Stimulated activated CD4-positive, alpha-beta T cell treated with anti-CD3 and anti-CD28 coated beads, Interleukin-12 subunit alpha, Interleukin-12 subunit beta, amount 100 ng/mL, for 48 hours (primary cell): ENCODE measurements at places on chromosomes 2 and 18.

- DNase-seq: no peak
These were observed at the start of gene MBP for GRCh38 chr18:77132369-77133050. Gene MBP, minus strand, starts transcription at chr18:77132783. Its CDS starts 27,522 bp downstream, at chr18:77105261.

DNA sequence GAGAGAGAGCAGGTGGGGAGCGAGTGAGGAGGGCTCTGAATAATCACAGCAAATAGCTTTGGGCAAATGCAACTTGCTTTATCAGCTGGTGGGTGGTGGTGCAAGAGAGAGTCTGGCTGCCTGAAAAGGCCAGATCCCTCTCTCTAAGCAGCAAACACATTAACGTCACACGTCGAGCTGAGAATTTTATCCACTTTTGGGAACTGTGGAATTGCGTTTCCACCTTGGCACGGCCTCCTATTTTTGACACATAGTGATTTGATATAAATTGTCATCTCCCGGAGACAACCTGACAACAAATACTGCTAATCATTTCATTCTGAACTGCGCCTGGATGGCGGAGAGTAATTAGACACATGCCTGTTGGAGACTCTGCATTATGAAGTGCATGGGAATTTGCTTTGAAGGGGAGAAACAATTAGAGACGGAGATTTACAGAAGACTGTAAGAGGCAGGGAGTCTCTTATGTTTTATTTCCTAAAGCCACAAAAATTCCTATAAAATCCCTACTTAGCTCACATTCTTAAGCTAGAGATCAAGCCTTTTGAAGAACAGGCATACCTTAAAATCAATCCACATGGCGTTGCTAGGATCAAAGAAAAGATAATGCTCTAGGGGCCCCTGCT, 634.1 kb downstream of the TDRD15 start:
- no peak for DNase-seq

DNA sequence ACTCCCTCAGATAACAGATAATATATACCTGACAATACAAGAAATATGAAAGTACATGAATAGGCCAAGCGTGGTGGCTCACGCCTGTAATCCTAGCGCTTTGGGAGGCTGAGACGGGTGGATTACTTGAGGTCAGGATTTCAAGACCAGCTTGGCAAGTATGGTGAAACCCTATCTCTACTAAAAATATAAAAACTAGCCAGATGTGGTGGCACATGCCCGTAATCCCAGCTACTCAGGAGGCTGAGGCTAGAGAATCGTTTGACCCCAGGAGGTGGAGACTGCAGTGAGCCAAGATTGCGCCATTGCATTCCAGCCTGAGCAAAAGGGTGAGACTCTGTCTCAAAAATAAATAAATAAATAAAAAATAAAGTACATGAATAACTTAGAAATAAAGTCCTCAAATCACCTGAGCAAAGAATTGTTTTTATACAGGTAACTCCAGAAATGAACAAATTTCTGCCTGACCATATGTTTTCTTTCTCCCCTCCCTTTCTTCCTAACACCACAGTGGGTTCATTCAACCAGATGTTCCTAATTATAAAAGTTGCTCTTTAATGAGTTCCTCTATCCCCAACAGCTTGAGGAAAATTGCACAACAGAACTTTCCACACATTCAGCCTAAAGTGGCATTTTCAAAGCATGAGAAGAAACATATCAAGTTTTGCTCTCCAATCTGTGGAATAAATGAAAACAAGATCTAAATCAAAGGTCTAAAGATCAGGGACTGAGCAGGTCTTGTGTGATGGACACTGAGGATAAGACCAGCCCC, 33.6 kb upstream of the AP1S3 start:
- DNase-seq: no peak

- no peak for DNase-seq
These were observed 4.8 kb downstream of the IL1F10 start for GRCh38 chr2:113072584-113072983.

DNA sequence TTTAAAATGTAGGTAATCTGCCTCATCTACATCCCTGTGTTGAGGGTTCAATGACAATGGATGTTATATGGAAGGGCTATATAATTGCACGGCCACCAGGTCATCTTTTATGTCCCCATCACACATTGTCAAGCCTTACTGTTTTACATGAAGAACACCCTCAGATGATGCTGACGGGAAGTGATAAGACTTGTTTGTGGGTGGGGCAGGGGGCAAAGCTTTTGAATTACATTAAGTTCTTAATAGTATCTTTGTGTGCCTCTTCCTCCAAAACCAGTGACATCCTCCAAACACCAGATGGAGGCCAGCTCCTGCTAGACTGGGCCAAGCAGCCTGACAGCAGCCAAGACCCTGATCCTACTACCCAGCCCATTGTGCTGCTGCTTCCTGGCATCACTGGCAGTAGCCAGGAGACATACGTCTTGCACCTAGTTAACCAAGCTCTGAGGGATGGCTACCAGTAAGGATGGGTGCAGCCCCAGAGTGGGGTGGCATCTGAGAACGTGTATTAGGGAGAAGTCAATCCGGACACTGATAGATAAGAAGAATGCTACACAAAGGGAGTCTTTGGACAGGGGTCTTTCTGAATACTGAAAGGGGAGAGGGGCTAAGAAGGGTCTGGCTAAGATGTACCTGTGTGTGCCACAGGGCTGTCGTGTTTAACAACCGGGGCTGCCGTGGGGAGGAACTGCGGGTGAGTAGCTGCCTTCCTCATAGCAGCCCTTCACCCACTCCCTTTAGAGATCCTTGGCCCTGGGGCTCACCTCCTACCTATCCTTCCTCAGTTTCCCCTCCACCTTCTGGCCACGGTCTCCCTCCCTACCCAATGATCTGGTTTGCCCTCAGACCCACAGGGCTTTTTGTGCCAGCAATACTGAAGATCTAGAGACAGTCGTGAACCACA, 5.3 kb downstream of the ABHD1 start:
- DNase-seq: no peak

GRCh38 chr18:213505-213904, 54.3 kb downstream of the THOC1 start:
- no peak for DNase-seq

GRCh38 chr2:221270806-221271205, 301.3 kb downstream of the EPHA4 start:
- DNase-seq: no peak

DNA sequence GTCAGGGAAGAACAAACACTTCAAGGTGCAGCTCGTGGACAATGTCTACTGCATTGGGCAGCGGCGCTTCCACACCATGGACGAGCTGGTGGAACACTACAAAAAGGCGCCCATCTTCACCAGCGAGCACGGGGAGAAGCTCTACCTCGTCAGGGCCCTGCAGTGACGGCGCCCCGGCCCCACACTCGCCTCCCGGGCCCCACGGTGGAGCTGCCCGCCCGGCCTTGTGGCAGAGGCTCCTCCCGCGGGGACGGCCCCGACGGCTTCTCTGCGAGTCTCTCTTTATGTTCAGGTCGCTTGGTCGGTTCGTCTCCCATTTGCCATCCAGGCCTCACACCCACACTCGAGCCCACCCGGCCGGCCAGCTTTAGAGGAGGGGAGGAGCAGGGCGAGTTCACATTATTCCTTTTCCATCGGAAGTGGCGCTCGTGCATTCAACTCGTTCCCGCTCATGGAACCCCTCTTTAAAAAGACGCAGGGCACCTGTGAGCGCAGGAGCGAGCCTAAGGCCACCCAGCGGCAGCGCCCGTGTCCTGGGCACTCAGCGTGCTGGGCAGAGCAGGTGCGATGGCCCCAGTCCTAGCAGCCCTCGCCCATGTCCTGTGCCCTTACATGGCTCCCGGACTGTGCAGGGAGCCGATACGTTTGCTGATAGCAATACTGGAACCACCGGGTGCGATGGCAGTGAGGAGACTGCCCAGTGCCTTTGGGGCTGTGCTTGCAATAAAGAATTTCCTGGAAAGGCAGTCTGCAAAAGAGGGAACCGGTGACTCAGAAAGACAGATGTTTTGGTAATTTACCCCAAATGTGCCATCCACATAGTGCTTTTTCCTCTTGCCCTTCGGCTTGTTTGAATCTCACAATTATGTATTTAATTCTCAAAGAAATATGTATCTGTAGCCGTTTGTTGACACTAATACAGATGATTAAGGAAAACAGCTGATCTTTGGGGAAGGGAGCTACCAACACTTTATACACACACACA, 148.6 kb downstream of the NCK2 start:
- no peak for DNase-seq

DNA sequence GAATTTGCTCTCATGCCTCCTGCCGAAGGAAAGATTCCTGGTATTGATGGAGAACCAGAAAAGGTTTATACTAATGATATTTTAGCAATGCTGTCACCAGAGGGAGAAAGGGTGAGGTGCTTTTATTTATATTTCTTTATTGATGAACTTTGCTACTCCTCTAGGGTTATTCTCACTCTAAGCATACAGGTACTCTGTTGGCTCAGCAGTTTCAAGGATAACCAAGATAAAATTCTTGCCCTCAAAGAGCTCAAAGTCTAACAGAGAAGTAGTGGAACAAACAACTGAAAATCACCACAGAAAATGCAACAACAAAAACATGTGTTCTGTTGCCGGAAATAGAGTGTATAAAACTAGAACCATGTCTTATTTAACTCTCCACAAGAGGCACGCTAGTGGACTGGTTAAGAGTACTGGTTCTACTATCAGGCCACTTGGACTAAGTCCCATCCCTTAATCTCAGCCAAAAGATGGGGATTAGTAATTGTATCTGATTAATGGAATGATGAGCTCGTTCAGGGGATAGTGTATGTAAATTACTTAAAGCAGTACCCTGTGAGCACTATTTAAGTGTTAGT, 103.6 kb downstream of the DNAH6 start:
- DNase-seq: no peak

DNA sequence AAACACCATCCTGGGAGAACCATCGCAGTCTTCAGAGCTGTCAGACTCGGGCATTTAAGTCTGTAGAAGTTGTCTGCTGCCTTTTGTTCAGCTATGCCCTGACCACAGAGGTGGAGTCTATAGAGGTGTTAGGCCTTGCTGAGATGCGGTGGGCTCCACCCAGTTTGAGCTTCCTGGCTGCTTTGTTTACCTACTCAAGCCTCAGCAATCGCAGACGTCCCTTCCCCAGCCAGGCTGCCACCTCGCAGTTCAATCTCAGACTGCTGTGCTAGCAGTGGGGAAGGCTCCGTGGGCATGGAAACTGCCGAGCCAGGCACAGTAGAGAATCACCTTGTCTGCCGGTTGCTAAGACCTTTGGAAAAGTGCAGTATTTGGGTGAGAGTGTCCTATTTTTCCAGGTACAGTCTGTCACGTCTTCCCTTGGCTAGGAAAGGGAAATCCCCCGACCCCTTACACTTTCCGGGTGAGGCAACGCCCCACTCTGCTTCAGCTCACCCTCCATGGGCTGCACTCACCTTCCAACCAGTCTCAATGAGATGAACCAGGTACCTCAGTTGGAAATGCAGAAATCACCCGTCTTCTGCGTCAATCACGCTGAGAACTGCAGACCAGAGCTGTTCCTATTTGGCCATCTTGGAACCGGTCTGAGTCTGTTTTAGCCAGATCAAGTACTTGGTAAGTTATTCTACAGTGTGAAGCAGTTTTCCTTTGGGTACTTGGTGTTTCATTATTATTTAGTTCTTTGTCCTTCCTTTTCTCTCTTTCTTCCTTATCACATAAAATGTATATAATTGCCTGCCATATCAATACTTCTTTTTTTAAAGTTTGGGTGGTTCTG, 71.5 kb downstream of the CDC42EP3 start:
- DNase-seq: no peak

DNA sequence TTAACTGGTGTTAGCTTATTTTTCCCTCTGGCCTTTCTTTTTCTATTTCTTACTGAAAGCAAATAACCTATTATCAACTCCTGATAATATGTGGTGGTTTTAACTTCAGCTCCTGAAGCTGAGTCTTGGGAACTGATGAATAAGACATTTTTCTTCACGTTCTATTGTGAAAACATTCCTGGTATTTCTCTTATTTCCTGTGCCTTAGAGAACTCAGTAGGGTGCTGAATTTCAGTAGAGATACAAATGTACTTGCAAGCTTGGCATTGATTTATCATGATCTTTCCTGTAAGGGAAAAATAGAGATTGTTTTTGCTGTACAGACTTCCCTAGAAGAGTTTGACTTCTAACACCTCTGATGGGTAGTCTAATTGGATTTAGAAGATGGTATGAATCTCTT, 52.8 kb upstream of the DCC start:
- DNase-seq: no peak

DNA sequence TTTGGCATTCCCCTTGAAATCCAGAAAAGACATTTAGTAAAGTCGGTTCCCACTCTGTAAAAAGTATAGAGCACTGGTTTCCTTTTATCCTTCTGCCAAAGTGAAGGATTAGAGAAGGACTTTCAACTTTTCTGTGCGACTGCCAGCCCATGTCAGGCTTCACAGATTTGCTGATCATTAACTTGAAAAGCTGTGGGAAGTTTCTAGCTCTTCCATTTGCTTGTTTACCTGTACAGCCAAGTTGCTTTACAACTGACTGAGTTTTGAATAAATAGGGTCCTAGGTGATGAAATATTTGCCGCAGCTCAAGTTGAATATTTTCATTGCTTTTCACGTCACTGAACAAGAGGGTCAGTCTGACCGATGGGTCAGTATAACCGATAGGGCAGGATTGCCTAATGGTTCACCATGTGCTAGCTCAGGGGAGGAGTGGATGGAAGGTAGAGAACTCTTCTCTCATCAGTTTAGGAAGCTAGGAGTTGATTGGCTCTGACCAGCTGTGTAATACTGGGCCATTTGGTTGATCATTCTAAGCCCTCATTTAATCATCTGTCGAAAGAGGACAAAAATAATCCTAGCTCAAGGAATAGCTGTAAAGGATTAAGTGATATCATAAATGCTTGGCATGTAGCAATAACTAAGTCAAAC, 30.4 kb downstream of the UPP2 start:
- DNase-seq: no peak

- no peak for DNase-seq
These were observed 6.3 kb downstream of the C2orf81 start for GRCh38 chr2:74414881-74415761.

GRCh38 chr2:188884517-188884916, 89.7 kb upstream of the COL3A1 start:
- DNase-seq: no peak

GRCh38 chr2:165470361-165470760, 863 bp downstream of the CSRNP3 start:
- no peak for DNase-seq

- no peak for DNase-seq
These were observed 232.7 kb downstream of the METTL4 start for GRCh38 chr18:2338601-2339000.

DNA sequence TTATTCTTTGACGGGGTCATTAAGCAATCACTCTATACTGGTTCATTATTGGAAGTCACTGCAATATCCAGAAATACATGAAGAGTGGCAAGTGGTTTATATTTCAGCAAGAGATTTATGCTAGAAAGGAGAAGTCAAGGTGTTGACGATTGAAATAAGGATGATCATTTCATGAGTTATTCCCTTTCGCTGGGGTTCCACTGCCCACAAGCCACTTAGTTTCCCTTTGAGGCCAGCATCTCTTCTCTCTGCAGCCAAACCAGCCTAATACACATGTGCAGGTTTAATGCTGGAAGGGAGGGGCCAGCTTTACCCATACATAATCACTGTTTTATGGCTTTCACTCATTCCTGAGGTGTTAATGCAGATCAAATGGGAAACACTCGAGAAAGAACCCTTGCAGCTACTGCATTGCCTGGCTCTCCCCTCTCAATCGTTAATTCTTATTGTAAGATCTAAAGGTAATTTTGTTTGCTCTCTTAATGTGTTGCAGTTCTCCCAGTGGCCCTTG, 108.4 kb downstream of the MEIS1 start:
- no peak for DNase-seq
